ENCODE measurements at places on chromosomes 4 and X.

GRCh38 chrX:144586756-144587155, 660.5 kb upstream of the SPANXN1 start:
- DNase-seq: peak; percentile 5

DNA sequence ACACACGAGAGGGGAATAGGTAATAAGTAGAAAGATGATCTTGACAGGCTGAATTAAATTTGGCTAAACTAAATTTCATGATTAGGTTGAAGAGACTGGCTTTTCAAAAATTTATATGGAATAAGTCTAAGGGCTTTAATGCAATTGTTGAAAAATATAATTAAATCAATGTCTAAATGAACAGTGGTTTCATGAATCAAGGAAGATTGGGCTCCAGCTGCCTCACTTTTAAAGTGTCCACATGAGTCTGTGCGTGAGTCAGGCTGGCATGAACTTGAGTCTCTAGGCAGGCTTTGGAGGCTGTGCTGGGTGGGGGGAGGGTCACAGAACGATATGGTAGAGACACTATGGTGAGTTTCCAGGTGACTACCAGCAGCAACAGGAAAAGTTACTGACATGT, 111.9 kb downstream of the SORBS2 start:
- DNase-seq: no peak

DNA sequence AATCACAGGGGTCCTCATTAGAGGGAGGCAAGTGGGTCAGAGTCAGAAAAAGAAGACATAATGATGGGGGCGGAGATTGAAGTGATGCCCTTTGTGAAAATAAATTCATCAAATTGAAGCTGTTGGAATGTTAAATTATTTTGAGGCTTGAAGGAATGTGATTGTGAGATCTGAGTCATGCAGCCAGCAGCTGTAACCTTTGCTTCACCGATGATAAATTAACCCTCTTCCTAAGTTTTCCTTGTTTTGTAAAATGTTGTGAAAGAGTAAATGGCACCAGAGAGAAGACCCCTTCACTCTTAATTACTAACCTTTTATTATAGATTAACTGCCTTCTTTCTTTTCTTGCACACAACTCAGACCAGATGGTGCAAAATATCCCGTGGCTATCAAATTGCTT, 47.7 kb upstream of the FAM9A start:
- no peak for DNase-seq

DNA sequence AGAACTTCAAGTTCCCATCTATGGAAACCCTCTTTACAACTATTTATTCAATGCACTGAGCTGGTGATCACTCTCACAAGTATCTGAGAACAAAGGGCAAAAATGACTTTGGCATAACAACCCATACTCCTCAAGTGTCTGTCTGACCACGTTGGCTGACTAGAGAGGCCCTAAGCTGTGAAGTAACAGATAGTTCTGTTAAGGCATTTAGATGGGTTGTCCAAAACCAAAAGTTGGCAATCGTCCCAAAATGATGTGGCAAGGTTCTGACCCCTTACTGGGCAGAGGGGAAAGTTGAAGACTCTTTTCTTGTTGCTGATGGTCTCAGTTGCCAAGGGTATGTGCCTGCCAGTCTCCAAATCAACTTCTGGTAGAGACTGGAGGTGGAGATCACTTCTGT, 524.8 kb downstream of the PPARGC1A start:
- DNase-seq: no peak

GRCh38 chr4:150217808-150218207, 139.6 kb downstream of the DCLK2 start:
- peak; percentile 59 for DNase-seq
